Fibroblast of the conjunctiva (primary cell): ENCODE measurements at places on chromosomes 11 and 22.

DNA sequence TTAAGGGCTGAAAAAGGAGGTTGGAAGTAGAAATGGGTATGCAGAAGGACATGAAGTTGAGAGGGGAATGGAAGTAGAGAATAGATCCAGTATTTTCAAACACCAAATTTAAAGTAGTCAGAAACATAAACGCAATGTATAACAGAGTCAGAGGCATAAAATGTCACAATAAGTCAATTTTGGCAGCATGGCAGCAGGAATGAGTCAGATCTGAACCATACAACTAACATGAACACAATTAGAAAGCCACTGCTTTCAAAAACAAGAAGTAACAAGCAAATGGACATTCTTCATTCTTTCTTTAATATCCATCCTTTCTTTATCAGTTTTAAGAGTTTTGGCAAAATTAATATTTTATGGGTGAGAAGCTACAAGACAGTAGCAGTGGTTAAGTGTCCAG lies 2.5 kb downstream of the CHORDC1 start:
- peak; percentile 37 for DNase-seq

DNA sequence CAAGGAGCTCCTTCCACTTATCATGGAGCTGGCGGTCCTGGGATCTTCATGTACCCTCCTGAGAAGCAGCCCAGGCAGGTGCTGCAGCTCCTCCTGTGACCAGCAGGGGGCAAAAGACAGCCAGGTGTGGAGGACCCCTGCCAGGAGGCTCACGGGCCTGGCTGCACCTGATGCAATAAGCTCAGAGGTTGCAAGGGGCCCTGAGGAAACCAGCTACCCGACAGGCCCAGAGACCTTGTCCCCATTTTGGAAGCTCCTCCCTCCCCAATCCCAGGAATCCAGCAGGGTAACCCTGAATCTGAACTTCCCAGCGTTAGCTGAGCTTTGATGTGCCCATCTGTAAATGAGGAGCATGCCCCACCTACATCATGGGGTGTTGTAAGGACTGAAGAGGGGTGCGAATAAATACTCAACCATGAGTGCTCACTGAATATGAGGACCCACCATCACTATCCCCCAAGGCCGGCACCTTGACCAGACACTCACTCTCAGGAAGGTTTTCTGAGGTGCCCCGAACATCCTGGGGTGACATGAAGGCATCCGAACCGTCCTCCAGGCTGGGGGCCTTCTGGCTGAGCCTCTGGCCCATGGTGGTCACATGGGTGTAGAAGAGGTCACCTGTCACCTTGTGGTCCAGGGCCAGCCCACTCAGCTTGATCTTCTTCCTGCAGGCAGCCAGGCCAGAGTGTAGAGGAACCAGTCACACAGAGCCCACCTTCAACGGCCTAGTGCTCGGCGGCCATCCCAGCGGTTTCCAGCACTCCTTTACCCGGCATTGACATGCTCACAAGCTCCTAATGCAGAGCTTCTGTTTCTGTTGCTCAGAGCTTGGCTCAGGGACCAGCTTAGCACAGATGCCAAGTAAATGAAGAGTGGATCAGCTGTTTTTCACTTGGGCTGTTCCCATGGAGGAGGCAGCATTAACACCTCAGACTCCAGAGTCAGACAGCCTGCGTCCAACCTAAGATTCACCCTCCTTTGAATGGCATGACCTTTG lies 21.7 kb downstream of the SLC43A1 start:
- no peak for DNase-seq

- no peak for DNase-seq
These were observed 1.0 kb downstream of the PHETA2 start for GRCh38 chr22:42074846-42075676.

GRCh38 chr11:65448418-65449105 lies 26.0 kb downstream of the NEAT1 start:
- no peak for DNase-seq

DNA sequence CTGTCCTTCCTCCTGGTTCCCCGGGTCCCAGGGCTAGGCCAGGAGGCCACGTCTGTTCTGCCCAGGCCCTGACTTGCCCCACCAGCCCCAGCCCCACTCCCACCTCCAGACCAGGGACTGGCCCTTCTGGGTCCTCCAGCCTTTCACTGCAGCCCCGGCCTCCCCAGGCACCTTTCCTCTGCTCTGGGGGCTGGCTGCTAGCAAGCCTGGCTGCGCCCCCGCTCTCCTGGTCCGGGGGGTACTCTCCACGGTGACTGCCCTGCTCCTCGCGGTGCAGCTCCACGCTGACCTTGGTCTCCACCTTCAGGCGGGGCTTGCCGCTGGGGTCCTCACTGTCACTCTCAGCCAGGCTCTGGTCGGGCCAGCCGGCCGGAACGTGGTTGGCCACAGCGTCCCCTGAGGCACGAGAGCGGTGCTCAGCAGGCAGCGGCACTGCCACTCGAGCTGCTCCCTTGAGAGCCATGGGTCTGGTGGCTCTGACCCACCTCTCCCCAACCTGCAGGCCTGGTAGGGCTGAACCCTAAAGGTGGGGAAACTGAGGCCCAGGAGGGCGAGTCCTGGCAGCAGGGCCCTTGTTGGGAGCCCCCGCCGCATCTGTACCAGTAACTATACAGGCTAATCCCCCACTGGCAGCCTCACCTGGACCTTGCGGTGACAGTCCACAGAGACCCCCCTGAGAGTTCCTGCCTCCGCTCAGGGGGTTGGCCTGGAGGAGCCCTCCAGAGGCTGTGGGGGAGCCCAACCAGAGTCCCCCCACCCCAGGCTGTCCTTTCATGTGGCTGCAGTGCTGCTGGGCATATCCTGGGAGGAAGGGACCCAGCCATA lies 29.0 kb downstream of the TRMU start:
- DNase-seq, result no peak

DNA sequence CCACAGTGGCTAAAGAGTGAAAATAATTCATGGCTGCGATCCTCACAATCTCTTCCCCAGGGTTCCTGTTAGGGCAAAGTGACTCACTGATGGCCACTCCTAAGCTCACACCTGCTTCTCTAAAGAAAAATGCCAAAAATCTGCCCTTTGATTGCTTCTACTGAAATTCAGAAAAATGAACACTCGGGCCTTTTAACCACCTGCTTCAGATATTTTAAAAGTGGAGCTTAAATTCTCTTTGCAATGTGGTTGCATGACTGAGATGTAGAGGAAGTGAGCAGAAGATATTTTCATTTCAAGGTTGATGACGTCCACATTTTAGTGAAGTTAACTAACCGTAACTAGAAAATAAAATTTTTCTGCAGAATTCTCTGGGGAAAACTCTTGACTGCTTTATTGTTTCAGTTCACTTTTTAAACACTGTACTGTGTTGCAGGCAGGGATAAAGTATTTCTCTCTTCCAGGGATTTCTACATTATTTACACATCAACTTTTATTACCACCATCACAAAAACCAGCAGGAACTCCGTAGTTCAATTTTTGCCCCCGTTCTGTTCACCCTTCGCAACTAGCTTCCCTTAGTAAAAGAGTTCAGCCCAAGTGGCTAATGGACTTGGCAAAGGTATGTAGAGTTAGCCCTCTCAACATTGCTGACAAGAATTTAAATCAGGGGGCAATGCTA lies 8.5 kb downstream of the RAB30 start:
- no peak for DNase-seq

- DNase-seq, result no peak
These were observed 85.9 kb downstream of the MICAL2 start for GRCh38 chr11:12196308-12196707.

- no peak for DNase-seq
These were observed 275.4 kb upstream of the MPPED2 start for GRCh38 chr11:30861531-30861930.

DNA sequence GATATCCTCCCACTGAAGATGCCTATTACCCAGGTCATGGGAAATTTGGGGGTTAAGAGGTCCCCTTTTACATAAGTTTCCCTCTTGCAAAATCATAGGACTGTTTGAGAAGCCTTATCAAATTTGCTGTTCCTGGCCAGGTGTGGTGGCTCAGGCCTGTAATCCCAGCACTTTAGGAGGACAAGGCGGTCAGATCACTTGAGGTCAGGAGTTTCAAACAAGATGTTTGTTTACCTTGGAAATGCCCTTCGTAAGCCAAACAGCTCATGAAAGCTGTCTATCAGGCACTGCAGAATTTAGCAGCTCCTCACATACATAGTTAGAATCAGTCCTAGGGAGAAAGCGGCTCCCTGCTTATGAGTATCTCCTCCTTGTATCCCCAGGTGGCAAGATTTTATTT lies 4.9 kb upstream of the EI24 start:
- DNase-seq, result no peak

DNA sequence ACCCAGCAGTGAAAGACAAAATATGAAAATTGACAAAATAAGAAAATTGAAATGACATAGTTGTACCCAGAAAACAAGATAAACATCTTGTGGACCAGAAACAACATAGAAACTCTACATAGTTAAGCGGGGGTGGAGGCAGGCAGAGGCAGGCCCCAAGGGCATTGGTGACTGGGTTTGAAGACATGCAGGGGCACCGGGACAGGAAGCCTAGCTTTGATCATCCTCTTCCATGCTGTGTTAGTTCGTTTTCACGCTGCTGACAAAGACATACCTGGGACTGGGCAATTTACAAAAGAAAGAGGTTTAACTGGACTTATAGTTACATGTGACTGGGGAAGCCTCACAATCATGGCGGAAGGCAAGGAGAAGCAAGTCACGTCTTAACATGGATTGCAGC lies 33.5 kb upstream of the CRTAM start:
- no peak for DNase-seq

DNA sequence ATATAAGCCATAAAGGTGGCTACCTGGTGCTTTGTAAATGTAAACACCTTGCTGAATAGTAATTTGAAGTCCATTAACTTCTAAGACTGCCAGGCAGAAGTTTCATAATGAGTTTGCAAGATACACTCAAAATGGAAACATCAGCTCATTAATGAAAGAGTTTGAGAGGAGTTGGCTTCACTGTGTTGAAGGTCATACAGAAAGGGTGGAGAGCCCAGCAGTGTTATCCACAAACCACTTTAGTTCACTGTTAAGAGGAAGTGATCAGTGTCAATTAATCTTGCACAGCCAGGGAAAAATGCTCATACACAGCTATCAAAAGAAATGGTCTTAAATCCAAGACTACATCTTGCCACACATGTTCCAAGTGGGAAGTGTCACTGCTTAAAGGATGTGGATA lies 689.4 kb downstream of the JRKL start:
- DNase-seq, result no peak

DNA sequence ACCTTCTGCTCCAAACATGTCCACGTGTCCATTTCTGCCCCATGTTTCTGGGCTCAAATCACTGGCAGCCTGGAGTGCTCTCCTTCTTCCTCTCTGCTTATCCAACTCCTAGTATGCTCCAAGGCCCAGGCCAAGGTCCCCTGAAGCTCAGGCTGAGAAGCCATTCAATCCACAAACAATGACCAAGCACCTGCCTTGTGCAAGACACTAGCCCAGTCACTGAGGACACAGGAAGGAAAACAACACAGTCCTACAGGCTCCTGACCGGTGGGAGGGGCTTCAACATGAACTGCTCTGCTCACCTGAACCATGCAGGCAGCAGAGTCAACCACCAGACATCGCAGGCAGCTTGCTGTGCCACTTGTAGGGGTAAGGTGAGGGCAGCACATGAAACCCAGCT lies 93.6 kb downstream of the RPL27A start:
- no peak for DNase-seq

- DNase-seq, result no peak
These were observed 138.5 kb downstream of the MYO18B start for GRCh38 chr22:25880524-25880923.

DNA sequence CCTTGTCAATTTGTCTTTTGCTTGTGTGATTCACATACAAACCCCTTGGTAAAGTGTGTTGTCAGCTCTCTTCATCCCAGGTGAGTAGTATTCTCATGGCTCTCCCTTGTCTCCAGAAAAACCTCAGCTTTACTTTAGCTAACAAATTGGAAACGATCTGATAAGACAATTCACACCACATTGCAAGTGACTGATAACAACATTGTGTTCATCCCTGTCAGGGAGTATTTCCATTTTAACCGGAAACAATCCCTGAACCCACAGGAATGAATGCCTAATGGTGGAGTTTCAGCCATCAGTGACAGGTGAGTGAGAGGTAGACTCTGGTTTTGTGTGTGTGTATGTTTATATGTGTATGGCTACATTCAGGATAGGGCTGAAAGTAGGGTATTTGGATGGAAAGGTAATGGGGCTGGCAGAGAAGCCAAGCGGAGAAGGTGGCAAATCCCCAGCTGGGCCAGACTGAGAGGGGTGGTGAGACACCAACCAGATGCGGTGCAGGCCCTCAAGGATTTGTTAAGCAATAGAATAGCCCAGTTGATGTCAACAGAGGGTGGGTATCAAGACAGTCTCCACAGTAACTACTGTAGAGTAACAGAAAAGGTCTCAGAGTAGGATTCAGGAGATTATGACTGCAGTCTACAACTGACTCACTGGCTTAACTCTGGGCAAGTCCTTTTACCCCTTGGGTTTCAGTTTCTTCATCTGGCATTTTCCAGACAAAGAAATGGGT lies 7.6 kb downstream of the LRRC51 start:
- no peak for DNase-seq

- DNase-seq, result no peak
These were observed 68.1 kb upstream of the BID start for GRCh38 chr22:17842386-17842785.

DNA sequence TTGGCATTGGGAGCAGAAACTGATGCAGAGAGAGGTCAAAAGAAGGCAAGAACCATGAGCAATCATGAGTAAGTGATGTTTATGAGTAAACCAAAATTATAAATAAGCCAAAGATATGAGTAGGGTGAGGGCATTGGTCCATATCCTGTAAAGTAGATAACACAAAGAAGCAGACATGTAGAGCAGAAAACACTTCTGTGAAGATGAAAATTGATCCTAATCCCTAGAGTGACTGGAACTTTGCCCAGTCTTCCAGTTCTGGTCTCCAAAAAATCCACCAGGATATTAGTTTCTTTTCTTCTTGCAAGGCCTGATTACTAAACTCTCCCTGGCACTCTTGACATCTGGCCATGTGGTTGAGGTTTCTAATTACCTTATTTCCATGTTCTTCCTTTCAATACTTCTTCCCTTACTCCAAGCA lies 13.7 kb upstream of the DRD2 start:
- DNase-seq, result no peak

- no peak for DNase-seq
These were observed 217.9 kb downstream of the DSCAML1 start for GRCh38 chr11:117579161-117579560.
